GM23248 (cell line): ENCODE measurements at places on chromosomes 7 and 10. TPM values are rescaled to one million over a fixed set of nuclear protein-coding genes. Genes with fewer than 3 reads are reported as not detected.

DNA sequence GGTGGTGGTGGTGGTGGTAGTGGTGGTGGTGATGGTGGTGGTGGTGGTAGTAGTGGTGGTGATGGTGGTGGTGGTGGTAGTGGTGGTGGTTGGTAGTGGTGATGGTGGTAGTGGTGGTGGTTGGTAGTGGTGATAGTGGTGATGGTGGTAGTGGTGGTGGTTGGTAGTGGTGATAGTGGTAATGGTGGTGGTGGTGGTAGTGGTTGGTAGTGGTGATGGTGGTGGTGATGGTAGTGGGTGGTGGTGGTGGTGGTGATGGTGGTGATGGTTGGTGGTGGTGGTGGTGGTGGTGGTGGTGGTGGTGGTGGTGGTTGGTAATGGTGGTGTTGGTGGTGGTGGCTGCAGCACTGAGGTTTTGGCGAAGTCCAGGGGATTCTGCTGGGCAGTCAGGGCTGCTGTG lies 58.5 kb downstream of the TMEM130 start:
- H3K36me3 ChIP-seq: no peaks in the 10 kb centered on the region
- no peak for DNase-seq
- no peak overlapping the region for H3K27ac ChIP-seq
- 0 out of 2 replicates have a peak, but pooled peaks cover 8% of the 10 kb centered on the region for H3K27me3 ChIP-seq
- no peaks in the 10 kb centered on the region for H3K4me1 ChIP-seq
- H3K4me3 ChIP-seq: no peak overlapping the region

- H3K27me3 ChIP-seq: no peaks in the 10 kb centered on the region
- H3K4me1 ChIP-seq: peaks cover 64% of the 10 kb centered on the region
- H3K27ac ChIP-seq: no peak overlapping the region
These were observed 180.0 kb upstream of the INHBA start for GRCh38 chr7:41882745-41883420.

- no peaks in the 10 kb centered on the region for H3K27me3 ChIP-seq
- no peaks in the 10 kb centered on the region for H3K36me3 ChIP-seq
- no peaks in the 10 kb centered on the region for H3K4me1 ChIP-seq
These were observed 59.4 kb upstream of the UCN3 start for GRCh38 chr10:5305374-5305773.

DNA sequence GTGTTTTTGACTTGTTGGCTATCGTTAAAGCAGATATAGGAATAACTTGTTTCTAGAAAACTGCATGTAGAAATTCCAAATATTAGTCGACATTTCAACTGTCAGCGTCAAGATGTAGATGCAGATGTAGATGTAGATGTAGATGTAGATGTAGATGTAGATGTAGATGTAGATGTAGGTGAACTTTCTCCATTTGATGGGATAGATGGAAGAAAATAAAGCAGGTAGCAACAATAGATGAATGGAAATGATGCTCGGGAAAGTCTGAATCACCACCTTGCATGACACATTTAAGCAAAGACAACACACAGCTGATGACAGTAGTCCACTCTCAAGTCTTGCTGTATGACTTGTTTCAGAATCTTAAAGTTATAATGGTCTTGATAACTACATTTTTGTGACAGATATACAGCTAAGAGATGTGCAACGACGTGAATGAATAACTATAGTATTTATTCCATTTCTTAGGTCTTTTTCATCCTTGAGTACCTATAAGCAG lies 53.5 kb downstream of the SND1 start:
- peaks cover 55% of the 10 kb centered on the region for H3K36me3 ChIP-seq
- H3K4me3 ChIP-seq: no peak overlapping the region
- H3K27me3 ChIP-seq: no peaks in the 10 kb centered on the region
- H3K27ac ChIP-seq: no peak overlapping the region

GRCh38 chr10:31709476-31709875 lies 219.2 kb downstream of the ARHGAP12 start:
- DNase-seq: no peak
- no peaks in the 10 kb centered on the region for H3K27me3 ChIP-seq
- H3K36me3 ChIP-seq: no peaks in the 10 kb centered on the region

Gene CRYGN
- total RNA-seq: not detected in 2 replicates

DNA sequence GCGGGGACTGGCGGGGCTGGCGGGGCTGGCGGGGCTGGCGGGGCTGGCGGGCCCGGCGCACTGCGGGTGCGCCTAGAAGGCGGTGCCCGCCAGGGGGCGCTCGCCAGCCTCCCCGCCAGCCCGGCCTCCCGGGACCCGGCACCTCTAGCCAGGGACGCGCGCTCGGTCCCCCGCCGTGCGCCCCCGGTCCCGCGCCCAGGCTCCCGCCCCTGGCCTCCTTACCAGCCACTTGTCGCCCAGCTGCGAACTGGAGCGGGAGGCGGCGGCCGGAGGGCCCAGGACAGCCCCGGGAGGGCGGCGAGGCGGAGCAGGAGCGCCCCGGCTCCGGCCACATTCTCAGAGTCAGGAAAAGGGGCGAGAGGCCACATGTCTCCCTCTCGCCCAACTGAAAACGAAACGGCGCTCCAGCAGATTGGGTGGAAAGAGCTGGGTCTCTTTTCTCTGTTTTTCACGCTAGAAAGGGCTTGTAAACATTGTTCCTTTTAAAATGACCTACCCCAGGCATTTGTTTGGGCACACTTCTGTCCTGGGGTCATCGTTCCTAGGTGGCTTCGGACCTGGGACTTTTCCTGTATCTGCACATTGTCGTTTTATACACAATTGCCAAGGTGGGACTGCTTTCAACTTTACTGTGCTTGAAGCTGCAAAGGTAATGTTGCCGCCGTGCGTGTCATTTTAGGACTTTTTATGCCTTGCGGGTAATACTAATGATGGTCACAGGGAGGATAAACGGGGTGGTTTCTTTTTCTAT lies 378 bp upstream of the PRKCQ start:
- H3K36me3 ChIP-seq: no peaks in the 10 kb centered on the region
- DNase-seq: peak; percentile 63
- no peaks in the 10 kb centered on the region for H3K4me1 ChIP-seq

GRCh38 chr7:71329030-71329660 lies 197.2 kb downstream of the GALNT17 start:
- no peaks in the 10 kb centered on the region for H3K27me3 ChIP-seq
- no peaks in the 10 kb centered on the region for H3K4me1 ChIP-seq
- H3K27ac ChIP-seq: no peak overlapping the region
- H3K36me3 ChIP-seq: no peaks in the 10 kb centered on the region

Gene STRIP2
- total RNA-seq: 2.2 and 2.5 TPM in 2 replicates

DNA sequence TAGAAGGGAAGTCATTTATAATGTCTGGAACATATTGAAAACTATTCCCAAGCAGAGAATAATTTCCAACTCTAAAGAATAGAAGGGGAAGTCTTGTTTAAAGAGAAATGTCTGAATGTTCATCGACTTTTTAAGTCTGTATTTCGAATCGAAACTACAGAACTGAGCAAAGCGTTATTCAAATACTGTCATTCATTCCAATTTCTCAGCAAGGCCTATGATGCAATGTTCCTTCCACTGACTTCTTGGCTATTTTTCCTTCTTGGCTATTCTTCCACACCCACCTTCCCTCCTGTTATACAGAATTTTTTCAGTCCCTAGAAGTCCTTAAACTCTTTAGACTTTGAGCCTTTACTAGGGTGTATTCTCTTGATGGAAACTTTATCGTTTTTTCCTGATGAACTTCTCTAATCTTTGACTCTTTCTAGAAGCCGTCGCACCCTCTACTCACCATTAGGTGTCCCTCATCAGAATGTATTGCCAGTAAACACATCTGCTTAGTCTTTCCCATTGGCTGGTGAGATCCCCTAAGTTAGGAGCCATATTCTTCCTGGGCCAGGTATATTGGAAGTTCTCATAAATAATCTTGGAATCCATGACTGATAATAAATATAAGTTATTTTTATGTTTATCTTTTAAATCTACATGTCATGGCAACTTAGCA lies 235.7 kb upstream of the CCDC6 start:
- no peak for DNase-seq
- H3K4me1 ChIP-seq: peaks cover 7% of the 10 kb centered on the region
- H3K36me3 ChIP-seq: no peaks in the 10 kb centered on the region
- no peaks in the 10 kb centered on the region for H3K27me3 ChIP-seq
- H3K27ac ChIP-seq: no peak overlapping the region
